Nephron progenitor cell (in vitro differentiated cells): ENCODE measurements at places on chromosomes 12 and 14.

DNA sequence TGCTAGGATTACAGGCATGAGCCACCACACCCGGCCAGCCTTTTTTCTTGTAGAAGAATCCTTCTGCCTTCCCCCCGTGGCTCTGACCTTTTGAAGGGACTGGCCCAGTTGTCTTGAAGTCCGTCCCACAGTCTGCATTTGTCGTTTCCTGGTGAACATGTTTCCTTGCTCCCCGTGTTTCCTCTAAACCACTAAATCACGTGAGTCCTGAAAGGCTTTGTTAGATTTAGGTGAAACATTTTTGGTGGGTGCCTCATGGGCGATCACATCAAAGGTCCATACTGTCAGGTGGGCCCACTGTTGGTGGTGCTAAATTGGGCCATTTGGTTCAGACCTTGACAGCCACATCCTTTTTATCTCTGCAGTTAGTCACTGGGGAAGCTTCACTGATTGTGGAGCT is 26.3 kb downstream of the MLXIP start:
- DNase-seq, result no peak

GRCh38 chr14:33529787-33530757 is 420.8 kb downstream of the EGLN3 start:
- DNase-seq, result no peak

DNA sequence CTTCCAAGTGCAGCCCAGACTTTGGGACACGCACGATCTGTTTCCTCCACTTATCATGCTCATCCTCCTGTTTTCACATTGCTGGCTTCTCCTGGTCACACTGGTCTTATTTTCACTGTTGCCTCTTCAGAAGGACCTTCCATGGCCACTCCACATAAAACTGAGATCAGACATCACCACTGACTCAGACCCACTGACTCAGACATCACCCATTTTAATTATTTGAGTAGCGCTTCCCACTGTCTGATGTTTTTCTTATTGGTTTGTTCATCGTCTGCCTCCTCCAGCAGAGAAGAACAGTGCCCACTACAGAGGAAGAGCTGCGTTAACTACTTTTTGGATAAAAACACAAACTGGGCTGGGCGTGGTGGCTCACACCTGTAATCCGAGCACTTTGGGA is 270.5 kb upstream of the PWP1 start:
- DNase-seq, result no peak

DNA sequence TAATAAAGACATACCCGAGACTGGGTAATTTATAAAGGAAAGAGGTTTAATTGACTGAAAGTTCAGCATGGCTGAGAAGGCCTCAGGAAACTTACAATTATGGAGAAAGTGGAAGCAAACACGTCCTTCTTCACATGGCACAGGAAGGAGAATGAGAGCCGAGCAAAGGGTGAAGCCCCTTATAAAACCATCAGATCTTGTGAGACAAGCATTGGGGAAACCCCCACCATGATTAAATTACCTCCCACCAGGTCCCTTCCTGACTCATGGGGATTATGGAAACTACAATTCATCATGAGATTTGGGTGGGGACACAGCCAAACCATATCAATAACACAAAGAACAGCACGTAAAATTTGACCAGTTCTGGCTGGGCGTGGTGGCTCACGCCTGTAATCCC is 85.6 kb upstream of the ATF7IP start:
- DNase-seq, result no peak

DNA sequence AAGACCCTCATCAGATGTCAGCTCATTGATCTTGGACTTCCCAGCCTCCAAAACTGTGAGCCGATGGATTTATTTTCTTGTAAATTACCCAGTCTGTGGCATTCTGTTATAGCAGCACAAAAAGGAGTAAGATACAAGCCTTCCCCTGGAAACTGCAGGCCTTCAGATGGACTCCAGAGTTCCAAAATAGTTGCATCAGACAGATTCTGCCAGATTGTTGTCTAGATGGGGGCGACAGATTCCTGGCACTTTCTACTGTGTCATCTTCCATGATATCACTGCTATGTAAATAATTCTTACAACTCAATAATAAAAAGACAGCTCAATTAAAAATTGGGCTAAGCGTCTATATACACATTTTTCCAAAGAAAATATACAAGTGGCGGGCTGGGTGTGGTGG is 17.2 kb upstream of the MARK3 start:
- no peak for DNase-seq
